T follicular helper cell (primary cell): ENCODE measurements at places on chromosomes 3 and 15.

- DNase-seq, result no peak
These were observed 61.2 kb downstream of the ITGA11 start for GRCh38 chr15:68370768-68371151.

DNA sequence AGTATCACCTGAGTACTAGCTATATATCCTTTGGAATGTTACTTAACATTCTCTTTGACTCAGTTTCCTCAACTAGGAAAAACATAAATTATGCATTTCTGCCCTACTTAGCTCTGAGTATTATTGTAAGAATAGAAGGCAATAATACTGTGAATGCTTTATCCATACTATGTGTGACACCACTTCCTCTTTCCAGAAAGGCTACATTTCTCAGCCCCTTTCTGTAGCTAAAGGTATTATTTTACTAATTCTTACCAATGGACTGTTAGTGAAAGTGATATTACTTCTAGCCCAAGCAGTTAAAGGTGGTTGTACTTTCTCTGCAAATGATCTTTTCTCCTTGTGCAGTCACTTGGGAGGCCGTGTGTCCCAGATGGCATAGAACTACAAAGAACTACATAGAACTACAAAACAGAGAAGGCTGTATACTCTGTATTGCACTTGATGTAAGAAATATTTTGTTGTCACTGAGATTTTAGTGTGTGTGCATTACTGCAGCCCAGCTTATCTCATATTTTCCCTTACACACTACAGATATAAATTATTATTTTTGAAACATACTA lies 35.1 kb downstream of the MYH15 start:
- no peak for DNase-seq

- DNase-seq, result no peak
These were observed 1298.6 kb downstream of the SI start for GRCh38 chr3:163779396-163780344.

- DNase-seq, result no peak
These were observed 56.1 kb upstream of the GALNT15 start for GRCh38 chr3:16118396-16118795.

DNA sequence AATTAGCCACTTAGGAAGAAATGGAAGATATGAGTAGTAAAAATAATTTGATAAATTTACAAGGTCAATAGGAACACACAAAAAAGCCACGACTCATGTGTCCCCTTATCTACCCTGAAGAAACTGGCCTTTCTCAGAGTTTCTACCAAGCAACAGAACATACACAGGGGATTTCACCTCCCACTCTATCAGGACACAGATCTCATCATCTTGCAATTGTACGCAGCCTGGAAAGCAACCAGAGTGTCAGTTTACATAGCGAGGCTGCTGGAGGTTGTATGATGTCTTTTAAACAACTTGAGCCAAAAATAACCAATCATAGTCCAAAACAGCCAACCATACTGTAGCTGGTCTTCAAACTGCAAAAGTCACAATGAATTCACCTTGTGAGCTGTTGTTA lies 19.7 kb upstream of the LMOD3 start:
- no peak for DNase-seq

GRCh38 chr3:86934851-86935250 lies 56.1 kb downstream of the VGLL3 start:
- DNase-seq, result no peak

DNA sequence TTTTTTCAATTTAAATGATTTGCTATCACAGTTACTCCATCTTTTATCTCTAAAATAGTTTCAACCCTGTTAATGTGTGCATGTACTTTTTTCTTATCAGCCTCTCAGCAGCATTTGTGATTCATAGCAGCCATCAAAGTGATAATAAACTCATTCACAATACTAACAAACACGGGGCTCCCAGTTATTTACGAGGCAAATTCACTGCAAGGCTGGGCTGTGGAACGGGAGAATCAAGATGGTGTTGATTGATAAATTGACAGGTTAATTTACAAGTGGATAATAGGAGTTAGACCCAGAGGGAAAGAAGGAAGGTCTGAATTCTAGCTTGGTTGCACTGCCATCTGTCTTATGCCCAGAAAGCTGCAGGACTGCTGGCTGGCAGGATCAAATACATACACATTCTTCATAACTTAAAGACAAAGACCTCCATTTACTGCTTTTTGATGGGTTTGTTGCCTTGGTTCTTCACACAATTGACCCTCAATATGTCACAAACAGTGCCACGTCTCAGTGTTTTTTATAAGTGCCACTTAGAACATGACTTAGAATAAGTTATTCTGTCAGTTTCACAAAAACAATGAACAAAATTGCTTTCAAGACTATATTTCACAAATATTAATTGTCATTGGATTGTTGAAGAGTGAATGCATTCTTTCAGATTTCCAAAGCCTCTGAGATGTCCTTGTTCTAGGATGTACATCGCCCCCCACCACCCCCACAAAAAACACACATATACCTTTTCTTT lies 562.8 kb downstream of the NR2F2 start:
- DNase-seq, result no peak

- no peak for DNase-seq
These were observed 72.6 kb downstream of the NAALADL2 start for GRCh38 chr3:174931473-174932353.

GRCh38 chr15:55917881-55918296 lies 75.5 kb downstream of the NEDD4 start:
- DNase-seq, result no peak

- DNase-seq, result no peak
These were observed 15.7 kb downstream of the KCNAB1 start for GRCh38 chr3:156135921-156136638.

GRCh38 chr15:49978121-49978520 lies 140.9 kb downstream of the ATP8B4 start:
- DNase-seq, result no peak
